ENCODE measurements at places on chromosomes 2 and 18.

DNA sequence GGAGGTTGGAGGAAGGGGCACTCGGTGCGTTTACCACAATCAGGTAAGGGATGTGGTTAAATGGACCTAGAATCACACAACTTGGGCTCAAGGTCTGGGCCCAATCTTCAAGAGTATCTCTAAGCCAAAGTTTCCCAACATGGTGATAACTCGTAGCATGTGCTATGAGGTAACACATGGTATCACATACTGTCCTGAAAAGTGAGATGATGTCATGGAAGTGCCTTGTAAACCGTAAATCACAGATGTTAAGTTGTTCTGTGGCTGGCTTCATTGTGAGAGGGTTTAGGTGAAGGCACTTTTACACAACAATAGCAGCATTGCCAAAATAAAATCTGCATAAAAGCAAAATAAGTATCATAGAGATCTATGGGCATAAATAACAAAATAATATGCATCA, 551.8 kb downstream of the PLCL1 start:
- DNase-seq = no peak

- no peak for DNase-seq
These were observed 12.2 kb downstream of the ROCK1 start for GRCh38 chr18:21099442-21099841.

DNA sequence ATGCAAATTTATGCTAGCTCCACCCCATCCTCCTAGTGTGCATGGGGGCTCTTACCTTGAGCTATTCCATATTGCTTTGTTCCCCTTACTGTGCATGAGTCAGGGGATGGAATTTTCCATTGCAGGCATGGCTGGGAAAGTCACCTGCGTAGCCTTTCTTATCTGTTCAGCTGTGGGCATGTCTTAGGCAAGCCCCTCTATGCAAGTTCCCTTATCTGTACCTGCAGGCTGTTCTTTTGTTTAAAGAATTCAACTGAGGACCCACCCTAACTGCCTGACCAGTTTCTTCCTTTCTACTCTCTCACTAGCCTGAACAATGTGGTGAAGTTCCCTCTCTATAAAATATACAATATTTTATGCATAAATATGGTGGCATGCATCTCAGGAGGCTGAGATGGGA, 54.2 kb upstream of the CDCA7 start:
- no peak for DNase-seq

- no peak for DNase-seq
These were observed 30.0 kb upstream of the RAB1A start for GRCh38 chr2:65159906-65160305.

DNA sequence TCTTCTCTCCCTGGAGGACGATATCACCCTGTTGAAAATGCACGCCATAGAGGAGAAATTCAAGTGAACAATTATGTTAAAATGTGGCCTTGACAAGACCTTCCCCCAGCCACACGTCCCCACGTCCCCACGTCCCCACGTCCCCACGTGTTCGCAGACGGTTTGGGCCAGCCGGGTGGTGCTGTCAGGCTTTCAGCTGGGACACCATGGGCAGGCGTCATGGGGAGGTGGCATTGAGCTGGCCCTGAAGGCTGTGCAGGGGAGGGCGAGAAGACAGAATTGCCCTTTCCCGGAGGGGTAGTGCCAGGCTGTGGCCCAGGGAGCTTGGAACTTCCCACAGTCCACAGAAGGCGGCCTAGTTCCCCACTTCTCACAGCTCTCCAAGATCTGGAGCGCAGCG, 240.7 kb upstream of the RAB6C start:
- no peak for DNase-seq

GRCh38 chr2:218959141-218959731, at the start of gene CDK5R2:
TSS of gene CDK5R2 (plus strand) at chr2:218959666. CDS start at chr2:218959821, 155 bp downstream.
- no peak for DNase-seq

- no peak for DNase-seq
These were observed 295.1 kb upstream of the KYNU start for GRCh38 chr2:142582317-142582716.

- no peak for DNase-seq
These were observed 161.8 kb downstream of the DYSF start for GRCh38 chr2:71614976-71615766.

GRCh38 chr2:113124984-113125855, 2.2 kb upstream of the IL1RN start:
- no peak for DNase-seq

GRCh38 chr2:178836807-178837206, 29.6 kb upstream of the TTN start:
- no peak for DNase-seq

GRCh38 chr18:55236150-55236931, 277.1 kb upstream of the CCDC68 start:
- no peak for DNase-seq

- no peak for DNase-seq
These were observed 37.0 kb downstream of the NABP1 start for GRCh38 chr2:191714925-191715324.

- DNase-seq = no peak
These were observed 1.8 kb downstream of the PRKCE start for GRCh38 chr2:45653122-45653913.

GRCh38 chr18:78238404-78239089, 741.1 kb upstream of the SALL3 start:
- DNase-seq = no peak

DNA sequence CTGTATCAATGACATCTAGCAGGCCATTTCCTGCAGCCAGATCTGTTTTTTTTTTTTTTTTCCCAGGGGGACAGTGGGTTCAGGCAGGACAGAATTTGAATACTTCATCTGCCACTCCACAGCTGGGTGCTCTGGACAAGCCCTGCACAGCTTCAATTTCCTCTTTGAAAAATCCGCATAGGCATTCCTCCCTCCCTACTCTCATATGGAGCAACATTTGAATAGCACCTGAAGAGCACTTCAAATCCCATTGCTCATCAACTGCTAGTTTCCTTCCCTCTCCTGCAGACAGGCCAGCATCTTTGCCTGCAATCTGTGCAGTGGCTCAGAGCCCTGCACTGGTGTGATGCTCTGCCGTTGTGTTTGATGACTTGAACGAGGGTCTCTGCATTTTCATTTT, 326.3 kb downstream of the TSN start:
- DNase-seq = no peak

- no peak for DNase-seq
These were observed 8.9 kb upstream of the TWSG1 start for GRCh38 chr18:9325716-9326115.

DNA sequence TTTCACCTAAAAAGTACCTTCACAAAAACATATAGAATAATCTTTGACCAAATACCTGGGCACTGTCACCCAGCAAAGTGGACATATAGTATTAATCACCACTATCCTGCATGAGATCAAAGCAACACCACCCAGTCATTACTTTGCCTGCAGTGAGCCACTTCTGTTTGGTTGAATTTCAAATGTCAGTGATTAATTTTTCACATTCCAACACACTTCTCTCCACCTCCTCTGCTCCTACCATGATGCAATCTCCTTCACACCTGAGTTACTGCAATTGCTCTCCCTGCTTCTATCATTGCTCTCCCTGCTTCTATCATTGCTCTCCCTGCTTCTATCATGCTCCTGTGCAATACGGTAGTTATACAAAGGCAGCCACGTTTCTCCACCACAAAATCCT, 106.1 kb upstream of the NETO1 start:
- DNase-seq = no peak

- DNase-seq = no peak
These were observed 218.3 kb upstream of the STK17B start for GRCh38 chr2:196389670-196390069.

DNA sequence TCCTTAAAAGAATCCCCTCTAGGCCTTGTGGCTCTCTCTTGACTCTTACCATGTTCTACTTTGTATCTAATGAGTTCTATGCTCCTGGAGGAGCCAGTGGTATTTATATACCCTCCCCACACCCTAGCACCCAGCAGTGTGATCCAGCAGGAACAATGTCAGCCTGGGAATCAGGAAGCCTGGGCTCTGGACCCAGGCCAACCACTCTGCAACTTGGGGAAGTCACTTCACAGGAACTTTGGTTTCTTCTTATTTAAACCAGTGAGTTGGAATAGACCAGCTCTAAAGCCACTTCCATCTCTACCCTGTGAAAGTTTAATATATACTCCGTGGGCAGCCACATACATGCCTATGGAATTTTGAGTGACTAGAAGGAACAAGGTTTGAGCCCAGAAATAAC, 11.6 kb upstream of the SPTBN1 start:
- DNase-seq = no peak

DNA sequence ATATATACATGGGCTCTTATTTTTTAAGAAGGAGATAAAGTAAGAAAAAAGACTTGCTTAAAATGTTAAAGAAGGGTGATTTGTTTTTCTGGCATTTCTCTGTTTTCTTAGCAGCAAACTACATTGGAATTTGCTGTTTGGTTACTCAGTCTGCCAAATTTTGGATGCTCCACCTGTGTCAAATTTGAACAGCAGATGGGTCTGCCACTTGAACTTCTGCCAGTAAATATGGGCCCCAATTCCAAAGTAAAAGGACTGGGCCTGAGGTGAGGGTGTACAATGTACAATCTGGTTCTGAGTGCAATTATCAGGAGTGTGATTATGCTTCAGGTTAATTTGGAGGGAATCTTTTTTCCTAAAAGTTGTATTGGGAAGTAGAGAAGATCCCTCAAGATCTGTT, 794.5 kb downstream of the DSC3 start:
- no peak for DNase-seq

DNA sequence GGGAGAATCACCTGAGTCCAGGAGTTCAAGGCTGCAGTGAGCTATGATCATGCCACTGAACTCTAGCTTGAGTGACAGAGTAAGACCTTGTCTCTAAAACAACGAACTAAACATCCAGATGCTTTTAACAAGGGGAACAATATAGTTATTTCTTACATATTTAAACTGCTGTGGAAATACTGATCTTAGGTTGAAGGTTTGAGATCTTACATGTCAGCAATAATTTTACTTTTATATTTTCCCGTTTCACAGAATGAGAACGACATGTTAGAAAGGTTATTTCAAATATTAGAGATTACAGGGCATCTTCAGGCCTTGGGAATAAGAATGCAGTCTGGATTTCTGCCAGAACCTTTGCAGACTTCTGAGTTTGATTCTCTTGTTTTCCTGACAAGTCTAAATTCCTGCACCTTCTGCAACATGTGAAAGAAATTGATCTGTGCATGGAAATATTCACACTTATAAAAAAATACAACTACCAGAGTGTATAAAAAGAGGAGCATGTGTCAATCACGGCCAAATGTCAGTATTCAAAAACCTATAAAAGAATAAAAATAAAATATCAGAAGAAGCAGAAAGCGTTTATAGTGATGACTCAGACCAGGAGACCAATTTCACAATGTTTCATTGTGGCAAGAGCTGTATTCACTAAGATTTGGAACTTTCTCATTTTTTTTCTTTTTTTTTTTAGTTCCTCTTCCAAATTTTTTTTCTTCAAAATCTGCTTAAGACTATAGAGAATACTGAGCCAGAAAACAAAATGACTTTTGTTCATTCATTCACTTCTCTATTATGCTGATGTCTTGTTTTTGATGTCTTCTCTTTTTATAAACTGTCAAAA, 29.6 kb downstream of the COLEC12 start:
- no peak for DNase-seq

- DNase-seq = no peak
These were observed 129.9 kb downstream of the MARCHF4 start for GRCh38 chr2:216242365-216242764.

DNA sequence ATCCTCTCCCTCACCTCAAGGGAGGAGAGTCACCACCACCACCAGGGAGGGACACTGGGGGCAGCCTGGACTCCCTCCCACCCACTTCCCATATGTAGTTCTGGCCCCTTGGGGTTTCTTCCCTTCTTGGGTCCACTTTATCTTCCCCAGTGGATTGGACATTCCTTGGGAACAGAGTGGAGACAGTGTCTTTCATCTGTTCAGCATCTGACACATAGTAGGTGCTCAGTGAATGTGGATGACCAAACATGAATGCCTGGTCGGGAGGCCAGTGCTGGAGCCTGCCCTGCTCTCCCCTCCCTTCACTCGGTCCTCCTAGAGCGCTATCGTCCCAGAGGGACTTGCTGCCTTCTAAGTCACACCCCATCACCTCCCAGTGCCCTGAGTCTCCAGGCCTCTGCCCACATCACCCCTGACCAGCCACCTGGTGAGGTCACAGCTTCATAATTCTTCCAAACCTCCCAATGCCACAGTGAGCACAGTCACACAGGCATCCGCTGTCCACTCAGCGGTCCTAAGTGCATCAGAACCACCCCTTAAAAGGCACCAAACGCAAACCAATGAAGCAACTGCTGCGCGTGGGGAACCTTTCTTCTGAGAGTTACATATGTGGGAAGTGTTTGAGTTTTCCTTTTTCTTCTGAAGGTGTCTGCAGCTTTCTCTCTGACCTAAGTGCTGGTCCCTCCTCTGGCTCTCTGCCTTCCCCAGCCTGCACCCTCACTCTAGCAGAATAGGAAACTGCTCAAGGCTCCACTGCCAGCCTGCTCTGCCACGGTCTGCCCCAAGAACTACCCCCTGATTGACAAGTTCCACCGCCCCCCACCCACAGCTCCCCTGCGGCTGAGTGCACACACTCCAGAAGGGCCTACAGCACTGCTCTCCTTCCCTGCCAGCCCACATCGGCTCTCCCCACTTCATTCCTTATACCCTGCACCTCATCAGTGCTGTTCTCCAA, 7.2 kb upstream of the SFXN5 start:
- no peak for DNase-seq

DNA sequence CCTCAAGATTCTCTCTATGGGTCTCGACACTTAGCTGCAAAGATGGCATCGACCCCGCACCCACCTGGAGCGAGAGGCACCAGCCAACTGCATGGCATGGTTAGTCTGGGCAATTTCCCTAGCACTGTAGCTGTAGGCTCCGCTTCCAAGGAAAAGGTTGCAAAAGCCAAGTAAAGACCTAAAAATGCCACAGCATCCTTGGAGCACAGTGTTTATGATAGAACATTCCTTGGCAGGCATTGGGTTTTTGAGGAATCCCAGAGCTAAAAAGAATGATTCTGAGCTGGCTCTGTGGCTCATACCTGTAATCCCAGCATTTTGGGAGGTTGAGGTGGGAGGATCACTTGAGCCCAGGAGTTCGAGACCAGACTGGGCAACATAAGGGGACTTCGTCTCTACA, 22.9 kb downstream of the QPCT start:
- DNase-seq = no peak

- no peak for DNase-seq
These were observed 17.4 kb downstream of the TRPM8 start for GRCh38 chr2:233934524-233934923.

DNA sequence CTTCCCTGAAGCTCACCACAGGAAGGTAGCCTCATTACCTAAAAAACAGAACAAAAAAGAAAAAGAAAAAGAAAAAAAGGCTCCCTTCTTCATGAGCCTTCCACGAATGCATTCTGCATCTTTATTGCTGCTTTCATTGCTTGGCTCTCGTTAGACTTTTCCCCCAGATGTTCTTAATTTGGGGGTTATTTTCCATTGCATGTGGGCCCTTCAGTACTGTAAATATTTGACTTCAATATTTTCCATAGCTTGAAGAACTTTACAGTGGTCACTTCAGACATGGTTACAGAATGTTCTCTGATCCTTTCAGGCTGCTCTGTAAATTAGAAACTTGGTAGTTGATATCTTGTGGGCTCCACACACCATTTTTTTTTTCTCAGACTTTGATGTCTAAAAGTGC, 65.6 kb upstream of the COPS8 start:
- DNase-seq = no peak

All from activated naive CD4-positive, alpha-beta T cell (primary cell).